Left lung (tissue), 14 donors: ENCODE measurements at places on chromosomes 13 and 19. TPM values are rescaled to one million over a fixed set of nuclear protein-coding genes. Genes with fewer than 3 reads are reported as not detected.

Gene CGB1
- total RNA-seq: not detected

Gene LMTK3
- 4.4 TPM for total RNA-seq

Gene FXYD7
- total RNA-seq: not detected

Gene ELAVL1
- total RNA-seq: 73.2 TPM

Gene PRTN3
- 0.55 TPM for total RNA-seq

Gene SIGLECL1
- total RNA-seq: not detected

Gene DPF1
- 0.79 TPM for total RNA-seq

Gene CD70
- total RNA-seq: not detected

Gene CRTC1
- total RNA-seq: 11.3 TPM
